ENCODE measurements at places on chromosomes 7 and 10. TPM values are rescaled to one million over a fixed set of nuclear protein-coding genes. Genes with fewer than 3 reads are reported as not detected.

DNA sequence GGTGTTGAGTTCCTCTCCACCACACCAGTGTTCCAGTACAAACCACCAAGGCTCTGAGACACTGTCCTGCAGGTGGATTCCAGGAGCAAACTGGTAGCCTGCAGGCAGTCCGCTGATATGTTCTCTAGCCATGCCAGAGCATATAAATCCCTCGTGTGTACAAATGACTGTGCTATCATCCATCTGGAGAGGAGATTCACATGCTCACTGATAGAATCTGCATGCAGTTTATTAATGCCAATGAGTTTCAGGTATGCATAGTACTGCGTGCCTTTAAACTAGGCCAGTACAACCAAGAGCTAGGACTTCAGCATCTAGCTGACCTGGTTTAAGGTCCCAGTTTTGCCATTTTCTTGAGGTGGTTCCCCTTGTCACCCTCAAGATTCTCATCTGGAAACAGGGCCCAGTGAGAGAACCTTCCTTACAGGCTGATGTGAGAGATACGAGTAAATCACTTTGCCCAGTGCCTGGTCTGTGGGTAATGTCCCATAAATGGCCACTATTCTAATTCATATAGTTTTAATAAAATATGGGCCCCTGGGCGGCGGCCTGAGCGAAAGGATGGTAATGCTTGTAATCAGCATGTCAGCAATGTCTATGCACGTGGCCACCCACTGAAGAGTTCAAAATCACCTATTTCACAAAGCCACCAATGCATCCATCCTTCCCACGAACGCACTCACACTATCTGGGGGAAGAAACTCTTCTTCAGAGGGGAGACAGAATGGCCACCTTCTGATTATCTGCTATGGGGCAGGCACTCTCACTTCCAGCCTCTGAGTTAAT lies 268.0 kb upstream of the ZMIZ1 start:
- no peak for DNase-seq

GRCh38 chr7:38934051-38934450 lies 25.1 kb upstream of the VPS41 start:
- DNase-seq: no peak

DNA sequence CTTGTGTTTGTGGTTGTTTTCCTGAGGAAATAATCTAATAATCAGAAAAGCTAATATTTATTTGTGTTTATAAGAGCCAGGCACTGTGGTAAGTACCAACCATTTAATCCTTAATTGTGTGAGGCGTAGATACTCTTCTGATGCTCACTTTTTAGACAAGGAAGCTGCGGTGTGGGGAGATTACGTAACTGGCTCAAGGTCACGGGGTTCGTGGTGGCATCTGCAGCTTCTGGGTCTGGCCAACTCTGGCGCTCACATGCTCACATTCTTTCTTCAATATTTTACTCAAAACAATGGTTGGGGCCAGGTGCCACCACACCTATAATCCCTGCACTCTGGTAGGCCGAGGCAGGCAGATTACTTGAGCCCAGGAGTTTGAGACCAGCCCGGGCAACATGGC lies 77.6 kb downstream of the RALA start:
- DNase-seq: no peak

DNA sequence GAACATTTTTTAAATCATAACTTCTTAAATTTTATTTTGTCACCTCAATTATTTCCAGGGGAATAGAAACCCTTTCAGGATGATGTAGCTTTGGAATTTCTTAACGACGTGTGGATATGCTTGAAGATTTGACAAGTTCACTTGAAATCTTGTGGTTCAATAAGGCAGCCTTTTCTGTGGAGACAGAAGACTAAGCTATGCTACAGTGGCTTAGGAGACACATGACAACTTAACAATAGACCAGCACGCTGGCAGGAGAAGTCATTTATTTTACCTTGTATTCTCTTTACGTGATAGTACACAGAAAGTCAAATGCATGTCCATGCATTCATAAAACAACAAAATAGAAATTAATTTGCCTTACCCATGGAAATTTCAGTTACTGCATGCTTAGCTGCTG lies 181.6 kb downstream of the GRM3 start:
- no peak for DNase-seq

Gene FAM241B
- 11.3 TPM for total RNA-seq

Gene ASNS
- 30.8 TPM for total RNA-seq

Gene TRPV5
- total RNA-seq: 0.36 TPM

Gene DCLRE1C
- total RNA-seq: 11.1 TPM

All from cerebellum (tissue), 4 donors.